ENCODE measurements at places on chromosomes 4 and X. TPM values are rescaled to one million over a fixed set of nuclear protein-coding genes. Genes with fewer than 3 reads are reported as not detected.

- peaks cover 4% of the 10 kb centered on the region for H3K27me3 ChIP-seq
- no peak for DNase-seq
- H3K4me3 ChIP-seq: no peak overlapping the region
These were observed 165.4 kb upstream of the USP38 start for GRCh38 chr4:143019351-143019750.

POLN gene
- 2.3 TPM for total RNA-seq

- H3K4me3 ChIP-seq: no peak overlapping the region
- peaks cover 22% of the 10 kb centered on the region for H3K4me1 ChIP-seq
- H3K27me3 ChIP-seq: no peaks in the 10 kb centered on the region
- peak overlapping the region; percentile 25 for H3K27ac ChIP-seq
- no peaks in the 10 kb centered on the region for H3K36me3 ChIP-seq
These were observed 54.5 kb upstream of the ATXN3L start for GRCh38 chrX:13374364-13374763.

GLRA2 gene
- not detected for total RNA-seq

GRCh38 chrX:68650491-68650890 is 3.0 kb downstream of the STARD8 start:
- no peak overlapping the region for H3K4me3 ChIP-seq
- H3K27ac ChIP-seq: no peak overlapping the region
- no peaks in the 10 kb centered on the region for H3K4me1 ChIP-seq
- no peaks in the 10 kb centered on the region for H3K36me3 ChIP-seq

GRCh38 chrX:41478381-41478911 is 31.3 kb downstream of the NYX start:
- H3K36me3 ChIP-seq: no peaks in the 10 kb centered on the region
- no peak overlapping the region for H3K4me3 ChIP-seq
- H3K27ac ChIP-seq: no peak overlapping the region
- no peaks in the 10 kb centered on the region for H3K27me3 ChIP-seq

DNA sequence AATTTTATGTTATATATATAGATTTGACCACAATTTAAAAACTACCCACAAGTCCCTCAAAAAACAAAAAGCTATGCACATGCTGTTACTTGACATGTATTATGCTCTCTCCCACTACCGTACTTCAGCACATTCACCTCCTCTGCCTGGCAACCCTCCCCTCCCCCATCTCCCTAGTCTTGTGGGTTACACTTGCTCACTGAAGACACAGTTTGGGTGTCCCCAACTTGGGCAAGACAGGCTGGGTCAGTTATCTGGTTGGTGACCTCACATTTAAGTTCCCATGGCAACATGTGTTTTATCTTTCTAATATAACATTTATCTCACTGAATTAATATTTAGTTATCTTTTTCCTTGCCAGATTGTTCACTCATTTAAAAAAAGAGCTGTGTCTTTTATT is 32.7 kb downstream of the SEC24D start:
- H3K4me3 ChIP-seq: no peak overlapping the region
- H3K4me1 ChIP-seq: no peaks in the 10 kb centered on the region
- DNase-seq: peak; percentile 50
- peaks cover 37% of the 10 kb centered on the region for H3K36me3 ChIP-seq
- no peak overlapping the region for H3K27ac ChIP-seq
- H3K27me3 ChIP-seq: no peaks in the 10 kb centered on the region

DNA sequence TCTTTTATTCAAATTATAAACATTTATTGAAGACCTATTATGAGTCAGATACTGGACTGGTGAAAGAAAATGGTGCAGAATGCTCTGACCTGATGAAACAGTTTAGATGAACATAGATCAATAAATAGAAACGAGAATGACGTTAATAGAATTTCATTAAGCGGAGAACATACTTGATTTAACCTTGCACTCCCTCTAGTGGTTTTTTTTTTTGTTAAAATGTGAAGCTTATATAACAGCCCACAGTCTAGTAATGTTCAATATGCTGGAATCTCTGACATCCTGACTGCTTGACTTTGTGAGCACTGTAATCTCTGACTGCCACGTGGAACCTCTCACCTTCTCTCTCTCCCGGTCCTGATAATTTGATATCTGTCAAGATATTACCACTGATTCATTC is 32.3 kb downstream of the HDAC8 start:
- H3K4me1 ChIP-seq: peaks cover 1% of the 10 kb centered on the region
- no peaks in the 10 kb centered on the region for H3K36me3 ChIP-seq
- no peak overlapping the region for H3K27ac ChIP-seq
- no peak for DNase-seq

GRCh38 chrX:100600340-100600739 is 15.6 kb downstream of the TNMD start:
- no peaks in the 10 kb centered on the region for H3K36me3 ChIP-seq
- no peak overlapping the region for H3K27ac ChIP-seq
- no peak for DNase-seq
- no peaks in the 10 kb centered on the region for H3K27me3 ChIP-seq

- H3K4me3 ChIP-seq: no peak overlapping the region
- peak; percentile 75 for DNase-seq
- H3K27ac ChIP-seq: no peak overlapping the region
- H3K4me1 ChIP-seq: peaks cover 5% of the 10 kb centered on the region
These were observed 4.7 kb upstream of the NKX6-1 start for GRCh38 chr4:84503495-84504437.

GABRE gene
- total RNA-seq: not detected

Data from activated CD4-positive, alpha-beta T cell treated with anti-CD3 and anti-CD28 coated beads, Interleukin-2, amount 10 ng/mL, durations not matched to agents 24 days and 14 days (primary cell).